Stimulated activated CD8-positive, alpha-beta memory T cell treated with anti-CD3 and anti-CD28 coated beads, Interleukin-7, amount 100 ng/mL, for 1 hour (primary cell): ENCODE measurements at places on chromosomes 7 and 10.

DNA sequence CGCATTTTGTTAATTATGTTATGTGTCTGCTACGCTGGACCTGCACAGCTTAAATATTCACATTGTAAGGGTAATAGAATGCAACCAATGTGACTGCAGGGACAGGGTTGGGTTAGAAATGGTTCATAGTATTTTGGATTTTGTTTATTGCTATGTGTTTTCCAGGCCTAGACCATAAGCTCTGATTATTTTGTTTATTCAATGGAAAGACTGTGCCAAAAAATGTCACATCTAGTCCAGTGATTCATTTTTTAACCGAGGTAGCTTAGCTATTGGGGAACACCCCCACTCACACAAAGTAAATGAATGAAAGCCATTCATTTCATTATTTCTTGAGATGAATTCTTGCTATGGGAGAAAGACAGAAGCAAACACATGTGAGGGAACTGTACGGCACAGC is 516.5 kb upstream of the ANKRD30A start:
- no peak for DNase-seq

GRCh38 chr7:133718131-133718530 is 409.0 kb upstream of the LRGUK start:
- no peak for DNase-seq

DNA sequence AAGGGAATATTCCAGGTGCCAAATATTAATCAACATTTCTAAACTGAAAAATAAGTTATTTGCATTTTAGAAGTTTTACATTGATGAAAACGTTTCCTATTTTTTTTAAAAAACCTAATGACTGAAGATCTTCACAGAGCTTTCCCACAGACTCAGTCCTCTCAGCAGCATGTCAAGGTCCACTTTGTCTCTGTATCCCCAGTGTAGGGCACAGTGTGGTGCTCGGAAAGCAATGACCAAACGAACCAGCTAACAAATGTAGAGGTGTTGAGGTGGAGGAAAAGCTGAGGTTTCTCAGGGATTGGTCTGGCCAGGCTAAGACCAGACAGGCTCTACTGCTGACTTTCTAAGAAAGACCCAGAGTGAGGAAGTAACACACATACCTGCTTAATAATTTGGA is 202.2 kb upstream of the CDCA7L start:
- no peak for DNase-seq

DNA sequence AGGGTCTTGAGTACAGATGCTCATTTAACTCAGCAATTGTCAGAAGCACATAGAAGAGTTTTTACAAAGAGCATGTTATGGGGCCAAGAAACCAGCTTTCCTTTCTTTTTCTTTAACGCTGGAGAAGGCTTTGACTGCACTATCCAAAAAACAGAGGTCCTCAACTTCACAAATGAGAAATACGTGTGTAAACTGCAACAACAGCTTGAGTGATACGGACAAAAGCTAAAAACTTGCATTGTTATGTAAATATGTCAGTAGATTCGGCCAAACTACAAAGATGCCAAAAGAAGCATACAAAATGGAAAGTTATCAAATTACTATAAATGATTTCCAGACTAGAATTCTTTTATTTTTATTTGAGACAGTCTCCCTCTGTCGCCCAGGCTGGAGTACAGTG is 62.4 kb upstream of the C10orf90 start:
- no peak for DNase-seq

DNA sequence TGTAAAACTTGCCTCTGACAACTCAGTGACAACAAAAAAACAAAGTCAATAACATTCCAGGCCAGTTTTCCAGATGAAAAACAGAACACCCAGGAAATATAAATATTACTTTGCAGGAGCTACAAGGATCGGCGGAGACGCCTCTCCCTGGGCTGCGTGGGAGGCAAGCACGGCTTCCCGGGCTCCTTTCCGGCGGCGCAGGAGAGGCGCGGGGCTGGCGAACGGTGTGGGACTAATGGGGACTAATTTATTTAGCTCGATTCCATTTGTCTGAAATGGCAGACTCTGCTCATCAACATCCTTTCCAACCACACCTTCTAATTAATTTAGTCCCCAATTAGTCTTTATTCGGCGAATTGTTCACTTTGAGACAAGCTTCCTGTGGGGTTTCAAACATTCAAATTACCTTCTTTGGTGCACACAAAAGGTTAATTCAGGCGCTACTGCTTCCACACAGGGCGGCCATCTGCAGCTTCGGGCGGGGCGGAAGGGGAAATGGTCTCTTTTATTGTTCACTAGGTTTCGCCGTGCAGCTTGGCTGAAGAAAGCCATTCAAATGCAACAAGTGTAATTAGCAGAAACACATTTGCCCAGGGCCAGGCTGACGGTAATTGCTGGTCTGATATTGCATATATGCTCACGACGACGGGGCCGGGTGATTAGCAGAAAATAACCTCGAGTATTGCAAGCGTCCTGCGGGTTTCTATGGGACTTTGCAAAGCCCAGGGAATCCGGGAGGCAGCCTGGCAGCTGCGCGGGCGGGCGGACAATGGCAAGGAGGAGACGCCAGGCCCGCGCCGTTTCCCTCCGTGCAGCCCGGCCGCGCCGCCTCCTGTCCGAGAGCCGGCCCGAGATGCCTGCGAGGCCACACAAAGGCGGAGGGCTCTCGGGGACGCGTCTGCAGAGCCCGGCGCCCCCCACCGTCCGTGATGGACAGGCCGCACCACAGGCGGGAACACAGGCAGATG is 270.1 kb downstream of the PTPRN2 start:
- no peak for DNase-seq

DNA sequence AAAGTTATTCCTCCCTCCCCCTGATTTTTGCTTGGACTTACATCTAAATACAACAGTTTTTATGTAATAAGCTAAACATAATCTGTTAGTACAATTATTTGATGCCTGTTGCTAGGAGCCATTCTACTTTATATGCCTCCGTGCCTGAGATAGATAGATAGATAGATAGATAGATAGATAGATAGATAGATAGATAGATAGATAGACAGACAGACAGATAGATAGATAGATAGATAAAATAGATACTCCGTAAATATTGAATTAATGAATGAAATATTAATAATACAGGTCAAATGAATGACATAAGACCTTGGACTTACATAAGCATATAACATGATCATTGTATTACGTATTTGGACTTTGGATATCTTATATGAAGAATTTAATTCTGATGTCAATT is 23.0 kb downstream of the NET1 start:
- DNase-seq = no peak

DNA sequence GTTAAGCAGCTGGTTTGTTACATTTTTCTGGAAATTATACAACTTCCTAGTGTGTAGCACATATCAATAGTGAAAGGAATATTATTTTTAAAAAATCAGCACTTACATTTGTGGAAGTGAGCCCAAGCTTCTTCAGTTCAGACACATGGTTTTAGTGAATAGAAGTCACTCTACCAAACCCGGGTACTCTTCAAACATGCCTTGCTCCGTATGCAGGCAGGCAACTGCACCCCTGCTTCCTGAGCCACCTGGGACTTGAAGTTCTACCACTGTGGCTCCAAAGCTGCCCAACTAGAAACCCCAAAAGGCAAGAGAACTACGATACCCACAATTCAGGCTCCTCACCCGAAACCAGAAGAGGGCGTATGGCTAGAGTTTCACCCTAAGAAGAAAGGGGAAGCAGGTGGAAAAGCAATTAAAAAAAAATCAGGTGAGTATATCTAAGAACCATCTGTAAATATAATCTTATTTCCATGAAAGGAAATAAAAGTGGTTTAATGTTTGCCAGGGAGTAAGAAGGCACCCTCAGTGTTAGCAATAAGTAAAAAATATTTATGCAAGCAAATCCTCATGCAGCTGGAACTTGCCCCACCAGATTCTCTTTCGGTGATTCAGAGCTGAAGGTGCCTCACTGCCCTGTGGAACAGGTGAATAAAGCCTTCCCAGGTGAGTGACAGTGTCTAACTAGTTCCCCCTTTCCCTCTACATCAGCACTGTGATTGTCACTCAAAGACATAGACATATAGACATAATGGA is at the start of gene MACC1:
Gene MACC1 (minus strand): TSS at position 192 of the 756 bp plus-strand sequence. CDS start 55,522 bp downstream, outside the sequence.
- DNase-seq = no peak

- no peak for DNase-seq
These were observed 1020.9 kb downstream of the GATA3 start for GRCh38 chr10:9075420-9075819.

DNA sequence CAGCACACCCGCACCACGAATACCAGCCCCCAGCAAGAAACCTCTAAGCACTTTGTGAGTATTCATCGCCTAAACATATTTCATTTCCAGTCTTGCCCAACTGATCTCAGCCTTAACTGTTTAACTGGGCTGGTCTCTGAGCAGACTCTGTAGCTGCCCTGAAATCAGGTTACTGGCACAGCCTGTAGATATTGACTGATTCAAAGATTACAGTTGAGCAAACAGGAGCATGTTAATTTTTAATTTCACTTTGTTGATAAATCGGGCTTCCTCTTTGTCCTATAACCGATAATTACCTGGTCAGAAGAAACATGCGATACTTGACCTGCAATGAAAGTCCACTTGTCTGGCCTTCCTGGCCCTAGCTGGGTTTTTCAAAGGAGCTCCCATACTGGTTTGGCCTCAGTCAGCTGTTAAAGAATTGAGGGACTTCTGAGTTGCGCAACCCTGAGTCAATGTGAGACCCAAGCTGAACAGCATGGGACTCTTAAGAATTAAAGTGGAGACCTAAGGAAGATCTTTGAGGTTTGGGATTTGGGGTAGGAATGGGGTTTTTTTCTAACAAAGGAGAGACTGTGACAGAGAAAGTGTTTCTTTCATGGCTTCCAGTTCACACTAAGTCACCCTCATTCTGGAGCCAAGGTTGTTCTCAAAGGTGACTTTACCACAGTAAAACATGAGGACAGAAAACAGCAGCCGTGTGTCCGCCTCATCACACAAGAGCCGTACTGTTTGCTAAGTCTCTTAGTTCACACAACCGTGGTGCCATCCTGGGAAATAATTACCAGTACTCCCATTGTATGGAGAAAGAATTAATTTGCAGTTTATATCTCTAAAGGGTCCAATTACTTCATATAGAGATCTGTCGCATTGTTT is 75.9 kb downstream of the PPP1R3C start:
- no peak for DNase-seq

DNA sequence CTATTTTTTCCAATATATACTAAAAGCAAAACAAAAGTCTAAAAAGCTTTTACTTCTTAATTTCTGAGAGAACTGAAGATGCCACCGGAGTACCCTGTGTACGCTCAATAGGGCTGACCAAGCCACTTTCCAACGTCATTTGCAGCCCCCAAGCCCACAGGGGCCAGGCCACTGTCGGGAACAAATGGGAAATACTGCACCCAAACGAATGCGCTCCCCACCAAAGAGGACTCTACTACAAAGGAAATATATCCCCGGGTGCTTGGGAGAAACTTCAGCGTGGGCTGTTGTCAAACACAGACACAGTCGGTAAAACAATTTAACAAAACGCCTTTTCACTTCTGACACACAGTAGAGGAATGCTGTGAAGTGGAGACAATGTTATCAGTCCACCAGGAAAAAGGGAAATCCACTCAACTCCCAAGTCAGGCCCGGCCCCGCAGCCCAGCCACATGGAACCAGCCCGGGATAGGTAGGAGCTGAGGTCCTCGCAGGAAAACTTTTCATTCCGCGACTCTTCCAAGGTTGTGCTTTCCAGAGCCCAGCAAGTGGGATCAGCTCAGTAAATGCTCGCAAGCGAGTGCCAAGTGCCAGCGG is 1.4 kb downstream of the PARD3 start:
- no peak for DNase-seq

GRCh38 chr10:107409522-107409921 is 245.0 kb upstream of the SORCS1 start:
- no peak for DNase-seq

DNA sequence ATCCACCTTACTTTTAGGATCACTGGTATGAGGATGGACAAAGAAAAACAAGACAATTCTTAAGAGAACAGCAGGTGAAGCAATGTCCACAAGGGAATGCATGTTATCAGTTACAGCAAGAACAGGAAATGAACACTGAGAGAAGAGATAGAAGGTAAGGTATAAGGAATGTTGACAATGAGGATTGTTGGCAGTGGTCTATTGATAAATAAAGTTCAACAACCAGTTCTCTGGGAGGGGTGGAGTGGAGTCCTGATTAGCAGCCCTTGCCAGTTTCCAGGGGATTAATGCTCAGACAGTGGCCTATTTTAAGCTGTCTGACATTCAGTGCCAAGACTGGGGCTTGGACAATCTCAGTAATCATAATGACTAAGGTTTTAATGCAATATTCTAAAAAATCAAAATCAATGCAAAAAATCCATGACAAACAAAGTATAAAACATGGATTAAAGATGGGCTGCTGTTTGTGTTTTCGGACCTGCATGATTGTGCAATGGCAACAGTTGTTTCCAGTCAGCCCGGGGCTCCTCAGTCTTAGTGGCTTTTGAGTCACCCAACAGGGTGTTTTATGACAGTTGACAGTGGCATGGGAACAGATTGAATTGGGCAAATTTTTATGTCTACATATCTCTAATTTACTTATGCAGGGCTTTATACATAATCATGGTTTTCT is 13.8 kb upstream of the AKR1B1 start:
- DNase-seq = no peak

DNA sequence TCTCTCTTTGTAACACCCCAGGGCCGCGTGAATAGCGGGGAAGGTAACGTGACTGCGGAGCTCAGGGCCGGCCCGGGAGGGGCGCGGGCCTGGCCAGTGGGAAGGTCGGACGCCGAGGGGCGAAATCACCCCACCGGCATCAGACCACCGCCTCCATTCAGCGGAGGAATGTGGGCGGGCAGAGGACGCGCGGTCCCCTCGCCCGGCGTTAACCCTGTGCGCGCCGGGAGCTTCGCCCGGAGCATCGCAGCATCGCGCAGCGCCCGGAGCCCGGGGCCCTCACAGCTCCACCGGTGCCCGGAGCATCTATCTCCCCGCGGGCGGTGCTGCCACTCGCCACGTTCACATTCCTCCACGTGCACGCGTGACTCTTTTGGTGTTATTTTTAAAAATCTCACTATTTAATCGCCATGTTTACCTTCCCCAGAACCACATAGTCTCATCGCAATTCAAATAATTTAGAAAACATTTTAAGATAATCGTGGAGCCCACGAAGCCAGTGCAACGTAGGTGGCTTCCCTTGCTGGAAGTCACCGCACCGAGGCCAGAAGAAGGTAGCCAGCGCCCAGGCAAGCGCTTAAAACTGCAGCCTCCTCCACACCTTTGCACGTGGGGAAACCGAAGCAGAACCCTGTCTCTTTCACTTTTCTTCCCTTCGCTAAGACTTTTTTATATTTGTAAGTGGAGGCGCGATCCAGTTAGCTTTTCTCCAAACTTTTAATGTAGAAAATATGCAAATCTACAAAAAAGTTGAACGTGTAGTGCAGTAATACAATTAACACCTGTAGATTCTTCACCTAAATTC is 21.8 kb downstream of the FGFBP3 start:
- no peak for DNase-seq

DNA sequence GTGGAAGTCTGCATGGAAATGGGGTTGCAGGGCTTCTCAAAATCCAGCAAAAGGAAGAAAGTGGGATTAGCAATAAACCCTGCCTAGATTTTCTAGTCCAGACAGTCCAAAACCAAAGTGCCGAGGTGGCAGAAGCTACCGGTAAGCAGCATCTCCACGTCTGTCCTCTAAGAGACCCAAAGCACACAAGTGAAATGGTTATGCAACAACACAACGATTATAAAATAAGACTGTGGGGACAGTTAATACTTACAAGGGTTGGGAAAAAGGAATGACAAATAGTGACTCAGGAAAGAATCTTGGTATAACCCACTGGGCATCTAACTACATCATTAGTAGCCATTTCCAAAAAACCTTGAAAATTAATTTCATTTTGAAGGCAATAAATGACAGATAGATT is 24.7 kb downstream of the CREB3L2 start:
- no peak for DNase-seq

- DNase-seq = no peak
These were observed 624.8 kb upstream of the FZD8 start for GRCh38 chr10:36266923-36267322.

GRCh38 chr10:130049987-130050386 is 60.6 kb downstream of the C10orf143 start:
- DNase-seq = no peak
